Upper lobe of right lung (tissue), 1 donor: ENCODE measurements at places on chromosomes 2 and 18. TPM values are rescaled to one million over a fixed set of nuclear protein-coding genes. Genes with fewer than 3 reads are reported as not detected.
A peak's percentile ranks its signal among the peaks of the same experiment; 100 is the strongest.

SERPINB4 gene
- total RNA-seq: not detected

MALL gene
- total RNA-seq: 154 TPM

TANC1 gene
- 60.4 TPM for total RNA-seq

VIT gene
- 0.32 TPM for total RNA-seq

DNA sequence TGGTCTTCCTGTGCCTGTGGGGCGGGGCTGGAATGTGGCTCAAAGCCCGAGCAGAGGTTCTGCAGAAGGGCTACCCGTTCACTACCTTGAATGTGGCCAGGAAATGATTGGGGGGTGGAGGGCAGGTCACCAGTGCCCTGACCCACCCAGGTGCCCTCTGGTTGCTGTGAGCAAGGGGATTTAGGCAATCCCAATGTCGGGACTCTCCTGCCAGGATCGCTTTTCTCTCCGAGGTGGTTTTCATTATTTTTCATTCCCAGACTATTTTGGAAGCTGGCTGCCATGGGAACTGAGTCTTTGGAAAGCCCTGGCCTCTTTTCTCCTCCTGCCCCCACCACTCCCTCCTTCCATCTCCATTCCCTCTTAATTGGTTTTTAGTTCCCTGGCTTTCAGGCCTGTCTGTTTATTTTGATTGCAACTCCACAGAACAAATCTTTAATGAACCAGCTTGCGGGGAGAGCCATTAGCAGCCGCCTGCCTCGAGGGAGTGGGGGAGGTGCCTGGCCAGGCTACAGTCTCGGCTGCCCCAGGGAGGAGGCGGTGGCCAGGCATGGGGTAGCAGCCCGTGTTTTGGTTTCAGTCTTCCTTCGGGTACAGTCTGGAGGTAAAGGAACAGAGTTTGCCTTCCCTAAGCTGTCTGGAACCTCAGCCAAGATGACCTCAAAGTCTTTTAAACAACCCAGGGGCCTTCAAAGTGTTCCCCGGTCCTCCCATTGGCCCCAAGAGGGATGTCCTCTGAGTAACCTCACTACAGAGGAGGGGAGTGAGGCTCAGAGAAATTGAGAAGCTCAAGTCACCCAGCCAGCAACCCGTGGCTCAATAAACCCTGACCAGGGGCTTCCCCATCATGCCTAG lies 114.4 kb upstream of the HAAO start:
- H3K4me1 ChIP-seq: peaks cover 47% of the 10 kb centered on the region
- no peak for DNase-seq
- no peaks in the 10 kb centered on the region for H3K36me3 ChIP-seq
- H3K27ac ChIP-seq: peak overlapping the region; percentile 73
- H3K27me3 ChIP-seq: peaks cover 12% of the 10 kb centered on the region

DNA sequence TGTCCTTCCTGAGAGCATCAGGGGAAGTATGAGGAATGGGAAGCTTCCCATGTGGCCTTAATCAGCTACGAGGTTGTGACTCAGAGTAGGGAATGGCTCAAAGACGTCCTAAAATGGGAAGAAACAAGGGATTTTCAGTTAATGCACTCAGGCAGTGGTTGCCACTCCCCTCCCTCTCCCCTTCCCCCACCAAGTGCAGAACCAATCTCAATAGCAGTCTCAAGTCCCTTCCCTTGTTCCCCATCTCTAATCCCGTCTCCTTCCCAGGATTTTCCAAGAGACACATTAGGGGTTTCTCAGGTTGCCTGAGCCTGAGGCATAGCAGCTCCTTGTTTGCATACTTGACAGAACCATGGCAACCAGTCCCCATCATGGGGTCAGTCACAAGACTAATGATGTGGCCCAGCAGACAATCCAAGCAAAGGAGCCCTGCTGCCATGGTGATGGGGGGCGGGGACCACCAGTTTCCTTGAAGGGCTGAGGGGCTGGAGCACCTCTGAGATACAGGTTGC lies 18.2 kb upstream of the RESP18 start:
- H3K27me3 ChIP-seq: peaks cover 9% of the 10 kb centered on the region
- H3K4me3 ChIP-seq: no peak overlapping the region
- no peak overlapping the region for H3K27ac ChIP-seq
- no peak for DNase-seq

GRCh38 chr2:161964160-161964559 lies 109.9 kb downstream of the DPP4 start:
- no peaks in the 10 kb centered on the region for H3K4me1 ChIP-seq
- no peak overlapping the region for H3K27ac ChIP-seq
- H3K36me3 ChIP-seq: no peaks in the 10 kb centered on the region
- H3K4me3 ChIP-seq: no peak overlapping the region
- no peaks in the 10 kb centered on the region for H3K27me3 ChIP-seq

- peaks cover 71% of the 10 kb centered on the region for H3K36me3 ChIP-seq
- H3K27me3 ChIP-seq: no peaks in the 10 kb centered on the region
- H3K4me1 ChIP-seq: no peaks in the 10 kb centered on the region
- H3K27ac ChIP-seq: no peak overlapping the region
- no peak for DNase-seq
- H3K4me3 ChIP-seq: no peak overlapping the region
Measured at GRCh38 chr2:190904640-190905261, 24.1 kb downstream of the GLS start.

GRCh38 chr18:78245451-78245850 lies 734.2 kb upstream of the SALL3 start:
- no peak for DNase-seq
- no peak overlapping the region for H3K4me3 ChIP-seq
- no peaks in the 10 kb centered on the region for H3K27me3 ChIP-seq
- H3K4me1 ChIP-seq: peaks cover 7% of the 10 kb centered on the region
- H3K27ac ChIP-seq: no peak overlapping the region
- H3K36me3 ChIP-seq: no peaks in the 10 kb centered on the region

GRCh38 chr2:5674026-5674340 lies 18.2 kb upstream of the SOX11 start:
- no peaks in the 10 kb centered on the region for H3K4me1 ChIP-seq
- H3K36me3 ChIP-seq: no peaks in the 10 kb centered on the region
- H3K27me3 ChIP-seq: peaks cover 19% of the 10 kb centered on the region
- no peak overlapping the region for H3K4me3 ChIP-seq

- no peaks in the 10 kb centered on the region for H3K36me3 ChIP-seq
- no peak overlapping the region for H3K27ac ChIP-seq
- H3K4me3 ChIP-seq: no peak overlapping the region
- H3K27me3 ChIP-seq: no peaks in the 10 kb centered on the region
- no peaks in the 10 kb centered on the region for H3K4me1 ChIP-seq
Measured at GRCh38 chr18:38368886-38369285, 803.3 kb upstream of the CELF4 start.

DNA sequence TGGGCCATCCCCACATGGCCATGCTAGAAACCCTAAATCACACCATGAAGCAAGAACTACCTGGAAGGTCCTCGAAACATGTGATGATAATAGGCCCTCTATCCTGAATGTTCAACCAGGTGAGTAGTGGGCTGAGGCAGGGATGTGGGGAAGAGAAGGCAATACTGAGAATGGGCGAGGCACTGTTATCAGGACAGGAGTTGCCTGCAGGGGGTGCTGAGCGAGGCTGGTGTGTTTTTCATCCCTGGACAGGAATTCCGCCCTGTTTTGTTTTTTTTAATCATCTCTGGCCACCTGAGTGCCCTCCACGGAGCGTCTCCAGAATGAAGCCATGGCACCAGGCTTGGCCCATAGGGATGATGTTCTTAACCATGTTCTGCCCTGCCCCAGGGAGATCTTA lies 103.0 kb upstream of the SOX11 start:
- H3K27me3 ChIP-seq: no peaks in the 10 kb centered on the region
- H3K4me3 ChIP-seq: no peak overlapping the region
- H3K36me3 ChIP-seq: no peaks in the 10 kb centered on the region
- no peaks in the 10 kb centered on the region for H3K4me1 ChIP-seq
- H3K27ac ChIP-seq: no peak overlapping the region
- DNase-seq: no peak

- no peak for DNase-seq
- H3K4me1 ChIP-seq: no peaks in the 10 kb centered on the region
- H3K36me3 ChIP-seq: no peaks in the 10 kb centered on the region
- no peaks in the 10 kb centered on the region for H3K27me3 ChIP-seq
- H3K4me3 ChIP-seq: no peak overlapping the region
- no peak overlapping the region for H3K27ac ChIP-seq
Measured at GRCh38 chr2:57278451-57278850, 768.2 kb upstream of the VRK2 start.

DNA sequence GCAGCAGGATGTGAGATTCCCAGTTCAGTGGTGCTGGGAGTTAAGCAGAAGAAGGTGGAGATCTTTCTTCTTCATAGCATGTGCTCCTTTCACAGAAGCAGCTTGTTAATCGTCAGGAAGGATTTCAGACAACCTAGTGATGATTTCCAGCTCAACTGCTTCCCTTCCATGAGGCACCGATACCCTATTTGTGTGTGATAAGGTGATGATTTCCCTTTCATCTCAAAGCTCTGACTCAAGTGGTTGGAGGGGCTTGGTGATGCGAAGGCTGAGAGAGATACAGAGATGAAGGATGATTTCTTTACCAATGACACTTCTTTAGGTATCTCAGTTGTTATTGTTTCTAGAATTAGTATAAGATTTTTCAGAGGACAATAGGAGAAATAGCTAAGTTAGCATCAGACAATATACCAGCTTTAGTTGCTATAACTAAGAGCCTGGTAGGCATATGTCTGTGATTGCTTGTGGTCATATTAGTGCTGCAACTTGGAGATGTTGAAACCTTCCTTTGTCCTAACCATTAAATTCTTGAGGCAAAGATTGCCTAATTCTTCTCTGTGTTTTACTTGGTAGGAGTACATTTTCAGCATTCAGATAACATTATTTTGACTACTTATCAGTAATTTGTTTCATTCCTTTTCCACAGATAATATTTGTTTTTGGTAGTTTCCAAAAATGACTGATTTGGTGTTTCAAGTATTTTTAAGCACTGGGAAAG lies 111.3 kb downstream of the PLCL1 start:
- H3K27me3 ChIP-seq: no peaks in the 10 kb centered on the region
- no peak overlapping the region for H3K4me3 ChIP-seq
- no peak overlapping the region for H3K27ac ChIP-seq
- peaks cover 9% of the 10 kb centered on the region for H3K4me1 ChIP-seq
- no peaks in the 10 kb centered on the region for H3K36me3 ChIP-seq
